ENCODE measurements at places on chromosomes 12 and 14.

DNA sequence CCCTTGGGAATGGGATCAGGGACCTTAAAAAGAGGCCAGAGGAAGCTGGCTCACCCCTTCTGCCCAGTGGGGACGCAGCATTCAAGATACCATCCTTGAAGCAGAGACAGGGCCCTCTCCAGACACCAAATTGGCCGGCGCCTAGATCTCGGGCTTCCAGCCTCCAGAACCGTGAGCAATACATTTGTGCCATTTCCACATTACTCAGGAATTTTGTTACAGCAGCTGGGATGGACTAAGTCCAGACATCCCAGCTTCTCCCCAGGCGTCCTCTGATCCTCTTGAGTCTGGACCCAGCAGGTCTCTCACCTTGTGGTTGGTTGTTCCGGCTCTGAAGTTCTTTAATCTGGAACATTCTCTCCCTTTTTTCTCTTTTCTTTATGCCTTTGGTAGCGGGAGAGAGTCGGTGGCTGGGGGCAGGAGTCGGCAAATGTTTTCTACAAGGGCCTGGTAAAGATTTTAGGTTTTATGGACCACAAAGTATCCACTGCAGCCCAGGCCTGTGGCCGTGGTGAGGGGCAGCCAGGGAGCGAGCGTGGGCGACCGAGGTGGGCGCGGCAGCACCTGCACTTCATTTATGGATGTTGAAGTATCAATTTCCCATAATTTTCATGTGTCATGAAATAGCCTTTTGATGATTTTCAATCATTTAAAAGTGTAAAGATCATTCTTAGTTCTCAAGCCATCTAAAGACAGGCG is 4.8 kb downstream of the CEP170B start:
- DNase-seq = no peak

DNA sequence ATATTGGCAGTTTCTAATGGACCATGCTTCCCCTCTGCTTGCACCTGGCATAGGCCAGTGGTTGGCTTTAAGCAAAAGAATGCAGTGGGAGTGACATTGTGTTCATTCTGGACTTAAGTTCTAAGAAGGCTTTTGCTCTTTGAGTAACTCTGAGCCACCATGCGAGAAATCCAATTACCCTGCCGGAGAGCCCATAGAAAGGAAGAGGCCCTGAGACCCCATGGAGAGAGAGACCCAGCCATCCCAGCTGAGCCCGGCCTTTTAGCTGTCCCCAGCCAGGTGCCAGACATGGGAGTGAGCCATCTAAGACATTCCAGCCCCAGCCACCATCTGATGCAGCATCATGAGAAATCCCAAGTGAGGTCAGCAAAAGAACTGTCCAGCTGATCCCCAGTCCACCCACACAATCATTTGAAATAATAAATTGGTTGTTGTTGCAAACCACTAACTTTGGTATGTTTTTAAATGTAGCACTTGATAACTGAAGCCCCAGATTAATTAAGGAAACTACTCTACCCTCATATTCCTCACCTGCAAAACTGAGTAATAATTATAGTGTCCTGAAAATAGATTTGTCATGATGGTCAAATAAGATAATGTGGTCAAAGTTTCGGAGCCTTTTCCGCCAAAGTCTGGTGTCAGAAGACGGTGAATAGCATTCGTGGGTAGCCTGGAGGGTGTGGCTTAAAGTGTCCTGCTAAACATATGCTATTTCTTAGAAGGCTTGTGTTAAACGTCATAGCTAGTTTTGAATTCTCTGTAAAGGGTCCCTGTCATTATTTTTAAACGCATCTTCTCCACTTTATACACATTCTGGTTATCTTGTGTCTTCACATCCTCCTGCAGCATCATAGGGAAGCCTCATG is 166.6 kb upstream of the PELI2 start:
- no peak for DNase-seq

DNA sequence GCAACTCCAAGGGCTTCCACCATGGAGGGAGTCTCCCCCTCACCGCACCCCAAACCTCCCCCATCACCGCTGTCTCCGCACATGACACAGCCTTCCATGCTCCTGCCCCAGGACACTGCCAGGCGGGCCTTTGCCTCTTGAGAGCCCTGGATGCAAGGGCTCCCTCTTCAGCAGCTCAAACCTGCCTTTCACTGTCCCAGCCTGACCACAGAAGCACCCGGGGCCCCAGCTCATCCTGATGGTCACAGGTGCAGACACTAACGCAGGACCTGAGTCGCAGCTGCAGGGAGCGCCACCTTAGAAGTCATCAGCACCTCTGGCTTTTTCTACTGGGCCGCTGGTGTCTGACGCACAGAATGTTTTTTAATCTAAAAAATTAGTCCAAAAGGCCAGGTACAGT is 54.0 kb downstream of the SYNE3 start:
- DNase-seq = no peak

DNA sequence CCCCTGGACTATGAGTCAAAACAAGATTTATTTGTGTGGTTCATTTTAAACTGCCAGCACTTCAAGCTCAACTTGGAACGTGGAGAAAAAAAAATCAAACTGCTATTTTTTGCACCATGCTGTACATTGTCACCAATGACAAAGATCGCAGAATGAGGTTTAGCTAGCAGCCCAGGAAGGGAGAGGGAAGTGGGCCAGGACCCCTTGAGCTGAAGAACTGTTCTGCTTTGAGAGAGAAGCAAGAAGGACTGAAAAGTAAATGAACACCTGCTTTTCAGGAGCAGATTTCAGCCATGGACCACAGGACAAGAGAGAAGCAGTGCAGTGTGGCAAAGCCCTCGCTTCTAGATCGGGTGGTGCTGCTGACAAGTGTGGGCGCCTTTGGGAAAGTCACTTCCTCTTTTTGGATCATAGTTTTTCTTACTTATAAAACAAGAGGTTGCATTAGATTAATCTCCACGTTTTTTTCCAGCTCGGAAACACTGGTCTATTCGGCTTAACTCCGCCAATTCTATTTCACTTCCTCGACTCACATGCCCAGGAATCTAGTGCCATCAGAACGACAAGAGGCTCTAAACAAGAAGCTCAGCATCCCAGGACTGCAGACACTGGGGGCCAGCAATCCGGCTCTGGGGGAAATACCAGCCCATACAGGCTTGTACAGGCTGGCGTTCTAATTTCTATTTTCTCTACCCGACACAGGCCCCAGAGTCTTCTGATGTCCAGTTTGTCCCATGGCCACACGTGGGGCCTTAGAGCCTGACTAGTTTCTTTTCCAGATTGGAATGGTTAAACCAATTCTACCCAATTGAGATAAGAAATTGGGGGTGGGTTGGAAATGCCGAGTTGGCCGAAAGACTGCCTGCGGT is 129.9 kb downstream of the CRACR2A start:
- no peak for DNase-seq

DNA sequence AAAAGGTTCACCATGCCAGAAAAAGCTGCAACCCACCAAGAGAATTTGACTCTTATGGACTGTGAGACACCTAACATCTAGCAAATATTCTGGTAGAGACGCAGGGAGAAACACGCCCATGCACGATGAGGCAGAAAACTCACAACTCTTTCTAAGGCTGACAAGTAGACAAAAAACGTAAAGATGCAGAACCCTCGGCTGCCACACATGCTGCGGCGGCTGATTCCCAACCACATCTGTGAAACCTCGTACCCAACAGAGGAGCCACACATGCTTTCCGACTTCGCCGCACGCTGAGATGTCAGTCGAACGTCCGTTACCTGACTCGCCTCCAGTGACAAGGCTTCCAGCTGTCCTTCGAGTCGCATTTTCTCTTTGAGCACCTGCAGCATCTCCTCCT is 21.8 kb downstream of the GOLGA3 start:
- no peak for DNase-seq

DNA sequence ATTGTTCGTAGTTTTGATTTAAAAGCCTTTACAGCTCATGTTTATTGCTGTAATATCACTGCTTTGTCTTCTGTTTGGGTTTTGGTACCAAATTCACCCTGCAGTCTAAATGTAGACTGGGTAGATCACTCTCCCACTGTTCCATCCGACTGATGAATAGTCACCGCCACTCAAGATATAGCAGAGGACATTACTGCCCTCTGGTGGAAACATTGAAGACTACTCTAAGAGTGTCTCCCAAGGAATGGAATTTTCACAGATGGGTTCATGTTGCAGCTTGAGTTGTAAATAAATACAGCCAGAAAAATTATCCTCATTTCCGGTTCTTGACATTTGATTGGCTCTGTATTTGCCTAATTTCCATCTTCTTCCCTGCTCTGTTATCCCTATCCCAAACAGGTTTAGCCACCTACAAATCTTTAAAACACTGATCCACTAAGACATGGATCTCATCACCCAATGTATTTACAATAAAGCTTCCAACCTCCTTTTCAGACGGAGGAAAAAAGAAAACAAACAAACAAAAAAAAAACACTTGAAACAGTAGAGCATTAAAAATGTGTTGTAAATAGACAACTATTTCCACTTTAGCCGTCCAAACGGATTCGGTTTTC is 198.3 kb upstream of the CPNE8 start:
- DNase-seq = peak; percentile 67

GRCh38 chr12:96099421-96099820 is 64.0 kb upstream of the LTA4H start:
- DNase-seq = no peak

GRCh38 chr12:6140651-6141447 is 16.4 kb upstream of the VWF start:
- DNase-seq = no peak

GRCh38 chr14:51443195-51444018 is 203.4 kb downstream of the TMX1 start:
- DNase-seq = no peak

- DNase-seq = no peak
These were observed 152.7 kb downstream of the PLEKHA5 start for GRCh38 chr12:19282133-19282699.

- DNase-seq = no peak
These were observed 41.4 kb upstream of the EPS8 start for GRCh38 chr12:15830538-15830937.

DNA sequence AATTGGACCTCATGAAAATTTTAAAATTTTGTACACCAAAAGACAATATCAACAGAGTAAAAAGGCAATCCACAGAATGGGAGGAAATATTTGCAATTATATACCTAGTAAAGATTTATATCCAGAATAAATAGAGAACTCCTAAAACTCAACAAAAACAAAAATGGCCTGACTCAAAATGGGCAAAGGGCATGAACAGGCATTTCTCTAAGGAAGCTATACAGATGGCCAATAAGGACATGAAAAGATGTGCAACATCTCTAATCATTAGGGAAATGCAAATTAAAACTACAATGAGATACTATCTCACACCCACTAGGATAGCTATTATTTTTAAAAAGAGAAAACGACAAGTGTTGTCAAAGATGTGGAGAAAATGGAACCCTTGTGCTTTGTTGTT is 10.9 kb upstream of the APOF start:
- no peak for DNase-seq

DNA sequence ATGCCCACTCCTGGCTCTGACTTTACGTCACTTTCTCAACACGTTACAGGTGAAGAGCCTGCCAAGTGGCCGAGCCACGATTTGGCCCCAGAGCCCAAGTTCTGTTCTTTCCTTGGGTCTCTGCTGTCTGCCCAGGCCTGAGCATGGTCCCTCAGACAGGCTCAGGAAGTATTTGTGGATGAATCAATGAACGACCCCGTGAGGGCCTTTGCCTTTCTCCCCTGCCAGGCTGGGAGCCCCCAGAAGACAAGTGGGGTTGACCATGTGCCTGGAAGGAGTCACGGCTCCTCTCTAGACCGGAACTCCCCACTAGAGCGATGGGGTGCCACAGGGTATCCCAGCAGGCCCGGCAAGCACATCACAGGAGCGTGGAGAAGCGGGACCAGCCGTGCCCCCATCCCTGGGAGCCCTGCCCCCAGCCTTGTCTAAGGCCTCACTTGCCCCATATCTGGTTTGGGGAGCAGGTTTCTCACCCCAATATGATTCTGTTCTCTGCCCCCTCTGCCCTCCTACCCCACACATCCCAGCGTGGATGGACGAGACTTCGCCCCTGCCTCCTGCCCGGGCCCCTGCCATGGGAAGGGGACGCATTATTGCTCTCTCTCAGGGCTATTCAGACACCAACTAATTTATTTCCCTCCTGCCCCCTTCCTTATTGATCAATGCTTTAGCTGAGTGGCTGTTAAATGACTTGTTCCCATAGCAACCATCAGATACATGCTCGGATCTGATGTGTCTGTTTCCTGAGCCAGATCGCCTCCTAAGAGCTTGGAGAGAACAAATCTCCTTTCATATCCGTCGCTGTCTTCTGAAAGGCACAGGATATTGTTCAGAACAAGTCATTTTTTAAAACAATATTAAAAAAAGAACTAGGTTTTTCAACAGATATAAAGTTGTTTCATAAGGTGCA is 69.0 kb downstream of the DIO3 start:
- peak; percentile 84 for DNase-seq

- DNase-seq = no peak
These were observed 110.1 kb downstream of the SYNE2 start for GRCh38 chr14:63962906-63963305.

GRCh38 chr14:20493634-20494033 is 11.7 kb upstream of the RNASE10 start:
- no peak for DNase-seq

DNA sequence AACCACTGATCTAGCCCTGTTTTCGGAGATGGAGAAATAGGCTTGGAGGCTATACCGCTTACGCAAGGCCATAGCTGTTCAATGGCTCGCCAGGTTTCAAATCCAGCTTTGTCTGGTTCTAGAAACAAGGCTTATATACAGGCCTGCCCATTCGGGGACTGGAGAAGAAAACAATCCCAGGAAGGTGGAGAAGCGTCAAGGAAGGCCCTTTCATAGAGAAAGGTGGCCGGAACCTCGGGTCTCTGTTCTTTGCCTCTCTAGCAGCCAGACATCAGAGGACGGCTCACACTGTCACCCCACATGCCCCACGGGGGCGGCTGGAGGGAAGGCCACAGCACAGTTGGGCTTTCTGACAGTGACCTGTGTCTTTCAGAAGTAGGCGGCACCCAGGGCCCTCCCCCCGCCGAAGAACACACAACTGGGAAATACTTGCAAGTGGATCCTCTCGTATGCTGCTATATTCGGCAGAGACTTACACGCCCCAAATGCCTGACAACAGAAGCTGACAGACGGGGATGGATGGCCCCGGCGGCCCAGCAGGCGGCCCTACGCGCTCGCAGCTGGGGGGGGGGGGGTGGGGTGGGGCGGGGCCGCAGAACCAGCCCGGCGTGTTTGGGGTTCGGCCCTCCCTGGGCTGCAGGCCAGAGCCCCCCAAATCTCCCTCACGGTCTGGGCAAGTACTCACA is 4.5 kb upstream of the SETD1B start:
- DNase-seq = peak; percentile 75

- DNase-seq = no peak
These were observed 233.8 kb downstream of the FBXL14 start for GRCh38 chr12:1360441-1361210.

DNA sequence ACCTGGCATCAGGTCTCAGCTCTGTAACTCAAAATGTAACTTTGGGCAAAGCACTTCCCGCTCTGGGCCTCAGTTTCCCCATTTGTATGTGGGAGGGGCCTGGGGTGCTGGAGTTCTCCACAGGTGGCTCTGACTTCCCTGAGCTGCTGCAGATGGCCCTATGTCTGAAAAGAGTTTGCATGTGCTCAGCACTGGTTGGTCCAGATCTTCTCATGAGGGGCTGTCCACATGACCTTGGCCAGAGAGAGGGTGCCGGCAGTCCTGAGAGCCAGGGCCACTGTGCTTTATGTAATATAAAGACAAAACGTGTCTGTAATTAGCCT is 7.2 kb upstream of the CACNA2D4 start:
- no peak for DNase-seq

Data from SK-N-SH (cell line).